ENCODE measurements at places on chromosomes 7 and 10. TPM values are rescaled to one million over a fixed set of nuclear protein-coding genes. Genes with fewer than 3 reads are reported as not detected.

GIMAP4 gene
- 20.1 TPM for polyA plus RNA-seq

MYO3A gene
- 0.59 TPM for polyA plus RNA-seq

OR6B1 gene
- not detected for polyA plus RNA-seq

SCIN gene
- 0.34 TPM for polyA plus RNA-seq

BAIAP2L1 gene
- polyA plus RNA-seq, result 6.8 TPM

MMRN2 gene
- polyA plus RNA-seq, result 18.5 TPM

CD36 gene
- polyA plus RNA-seq, result 333 TPM

AGMO gene
- 0.24 TPM for polyA plus RNA-seq

GPR26 gene
- polyA plus RNA-seq, result not detected

GRCh38 chr10:22429981-22430421 lies 84.7 kb downstream of the SPAG6 start:
- DNase-seq, result no peak

DNA sequence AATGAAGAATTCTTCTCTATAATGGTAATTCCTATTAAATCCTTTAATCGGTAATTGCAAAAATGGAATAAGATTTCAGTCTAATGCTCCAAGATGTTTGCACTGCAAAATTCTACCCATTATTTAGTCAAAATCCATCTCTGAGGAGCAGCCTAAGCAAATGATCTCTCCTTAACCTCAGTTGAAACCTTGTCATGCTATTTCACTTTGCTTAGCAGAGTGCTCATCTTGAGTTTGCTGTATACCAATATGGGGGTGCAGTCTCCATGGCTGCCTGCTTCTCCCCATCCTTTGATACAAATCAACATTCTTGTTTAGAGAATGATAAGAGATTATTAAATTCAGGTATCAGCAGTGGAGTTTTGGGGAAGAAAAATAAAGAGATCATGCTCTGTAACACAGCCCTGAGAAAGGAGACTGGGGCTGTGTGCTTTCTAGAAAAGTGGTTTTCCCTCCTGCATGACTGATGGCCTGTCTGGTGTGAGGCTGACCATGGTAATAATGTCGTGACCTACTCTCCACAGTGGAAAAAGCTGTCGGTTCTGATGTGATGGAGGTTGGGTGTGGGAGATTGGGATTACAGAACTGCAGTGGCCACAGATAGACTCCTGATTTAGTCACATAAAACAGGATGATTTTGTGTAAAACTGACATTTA lies 982.1 kb downstream of the NRG3 start:
- DNase-seq, result no peak

DNA sequence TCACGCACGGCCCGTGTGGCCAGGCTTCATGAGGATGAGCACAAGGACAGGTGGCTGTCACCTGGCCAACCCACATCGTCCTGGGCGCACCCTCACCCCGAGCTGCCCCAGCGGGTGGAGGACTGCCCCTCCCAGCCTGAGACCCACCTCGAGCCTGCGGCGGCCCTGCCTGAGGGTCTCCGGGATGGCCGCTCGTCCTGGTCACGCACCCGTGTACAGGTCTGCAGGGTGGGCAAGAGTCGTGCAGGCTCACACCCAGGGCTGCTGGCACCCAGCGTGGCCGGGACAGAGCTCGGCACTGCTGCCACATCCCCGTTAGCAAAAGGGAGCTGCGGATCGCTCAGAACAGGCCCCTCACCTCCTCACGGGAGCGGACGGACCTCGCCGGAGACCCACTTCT lies 14.4 kb upstream of the UTF1 start:
- DNase-seq, result no peak

DNA sequence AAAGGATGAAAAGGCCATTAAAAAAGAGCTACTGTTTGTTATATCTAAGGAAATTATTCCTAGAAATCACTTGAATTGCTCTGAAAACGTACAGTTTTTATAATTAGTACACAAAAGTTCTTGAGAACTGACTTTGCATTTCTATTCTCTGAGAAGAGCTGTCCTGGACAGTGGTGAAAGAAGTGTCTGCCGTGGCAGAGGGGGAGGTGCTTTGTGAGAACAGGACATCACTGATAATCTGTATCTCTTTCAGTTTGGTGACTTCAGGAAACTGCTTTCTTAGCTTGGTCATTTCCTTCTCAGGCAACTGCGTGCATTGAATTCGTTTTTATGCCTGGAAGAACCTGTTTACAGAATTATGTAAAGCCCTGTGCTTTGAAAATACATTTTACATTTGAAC lies 52.1 kb downstream of the POLL start:
- no peak for DNase-seq

DNA sequence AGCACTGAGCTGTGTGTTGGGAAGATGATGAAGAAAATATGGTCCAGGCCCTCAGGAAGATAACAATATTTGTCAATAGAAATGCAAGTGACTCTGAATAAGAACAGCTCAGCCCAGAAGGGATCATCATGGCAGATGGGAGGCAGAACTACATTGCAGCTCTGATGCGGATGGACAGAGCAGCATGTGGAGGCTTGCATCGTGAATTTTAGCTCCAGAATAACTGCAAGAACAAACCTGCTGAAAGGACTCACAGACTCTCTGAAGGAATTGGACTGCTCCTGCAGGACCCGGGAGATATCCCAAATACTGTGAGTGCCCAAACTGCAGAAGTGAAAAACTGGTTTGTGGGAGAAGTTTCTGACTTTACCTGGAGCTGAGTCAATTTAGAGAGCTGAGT lies 80.6 kb upstream of the LAMB4 start:
- no peak for DNase-seq

DNA sequence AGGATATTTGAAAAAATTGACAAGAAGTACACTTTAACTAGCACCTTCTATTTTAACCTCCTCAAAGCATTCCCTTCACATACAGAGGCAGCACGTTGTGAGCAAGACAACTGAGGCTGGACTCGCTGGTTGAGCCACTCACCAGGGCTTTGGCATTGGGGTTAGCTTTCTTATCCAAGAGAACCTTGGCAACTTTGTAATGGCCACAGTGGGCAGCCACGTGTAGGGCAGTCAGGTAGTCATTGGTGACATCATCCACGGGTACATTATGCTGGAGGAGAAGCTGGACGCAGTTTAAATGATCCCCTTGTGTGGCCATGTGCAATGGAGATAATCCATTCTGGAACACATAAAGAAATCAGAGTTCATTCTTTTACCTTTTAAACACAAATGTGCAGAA lies 181.8 kb downstream of the ANK3 start:
- no peak for DNase-seq

GRCh38 chr7:30841801-30842541 lies 69.7 kb upstream of the AQP1 start:
- DNase-seq, result no peak

GRCh38 chr7:121634356-121634755 lies 238.2 kb upstream of the FAM3C start:
- no peak for DNase-seq

DNA sequence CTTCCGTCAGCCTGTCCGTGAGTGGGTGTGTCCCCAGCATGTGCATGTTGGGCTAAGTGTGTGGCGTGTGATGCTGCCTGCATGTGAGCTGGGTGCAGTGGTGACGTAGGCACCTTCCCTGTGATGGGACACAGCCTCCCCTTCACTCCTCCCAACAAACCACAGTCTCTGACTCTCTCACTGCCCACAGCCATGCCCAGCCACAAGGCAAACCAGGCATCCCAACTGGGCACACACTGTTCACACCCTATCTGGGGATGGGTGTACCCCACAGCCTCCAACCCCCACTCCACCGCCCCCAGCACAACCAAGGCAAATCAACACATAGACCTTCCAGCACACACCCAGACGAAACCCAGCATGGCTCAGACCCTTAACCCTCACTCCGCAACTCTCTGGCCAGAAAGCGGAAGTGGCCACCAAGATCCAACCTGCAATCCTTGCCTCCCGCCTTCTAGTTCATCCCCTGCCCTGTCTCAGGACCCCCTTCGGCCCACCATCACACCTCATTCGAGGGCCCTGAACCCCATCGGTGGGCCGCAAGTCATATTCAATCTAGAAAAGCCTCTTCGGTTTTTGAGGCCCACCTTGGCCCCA lies 10.4 kb downstream of the PSD start:
- DNase-seq, result no peak

DNA sequence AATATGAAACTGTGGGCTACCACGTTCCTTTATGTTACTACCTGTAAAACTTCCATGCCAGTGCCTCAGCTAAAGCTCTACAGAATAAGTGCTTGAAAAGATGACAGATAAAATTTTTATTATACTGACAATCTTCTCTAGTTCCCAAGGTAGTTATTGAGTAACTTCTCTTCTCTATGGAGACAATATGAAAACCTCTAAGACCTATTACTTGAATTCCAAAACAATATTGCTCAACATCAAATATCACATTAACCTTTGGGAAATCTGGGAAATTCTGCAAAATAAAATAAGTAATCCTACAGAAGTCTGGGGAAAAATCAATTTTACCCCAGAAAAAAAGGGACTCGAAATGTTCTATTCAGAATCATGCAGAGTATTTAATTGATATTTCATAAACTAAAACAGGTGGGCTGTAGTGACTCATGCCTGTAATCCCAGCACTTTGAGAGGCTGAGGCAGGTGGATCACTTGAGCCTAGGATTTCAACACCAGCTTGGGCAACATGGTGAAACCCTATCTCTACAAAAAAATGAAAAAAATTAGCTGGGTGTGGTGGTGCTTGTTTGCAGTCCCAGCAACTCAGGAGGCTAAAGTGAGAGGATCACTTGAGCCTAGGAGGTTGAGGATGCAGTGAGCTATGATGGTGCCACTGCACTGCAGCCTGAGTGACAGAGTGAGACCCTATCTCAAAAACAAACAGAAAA lies 23.8 kb upstream of the ANK3 start:
- DNase-seq, result no peak

- DNase-seq, result no peak
Measured at GRCh38 chr10:119549247-119549999, 6.9 kb upstream of the RGS10 start.
